GM19239 (cell line): ENCODE measurements at places on chromosomes 2 and 18.

- DNase-seq = no peak
These were observed 83.3 kb downstream of the RND3 start for GRCh38 chr2:150404147-150404546.

DNA sequence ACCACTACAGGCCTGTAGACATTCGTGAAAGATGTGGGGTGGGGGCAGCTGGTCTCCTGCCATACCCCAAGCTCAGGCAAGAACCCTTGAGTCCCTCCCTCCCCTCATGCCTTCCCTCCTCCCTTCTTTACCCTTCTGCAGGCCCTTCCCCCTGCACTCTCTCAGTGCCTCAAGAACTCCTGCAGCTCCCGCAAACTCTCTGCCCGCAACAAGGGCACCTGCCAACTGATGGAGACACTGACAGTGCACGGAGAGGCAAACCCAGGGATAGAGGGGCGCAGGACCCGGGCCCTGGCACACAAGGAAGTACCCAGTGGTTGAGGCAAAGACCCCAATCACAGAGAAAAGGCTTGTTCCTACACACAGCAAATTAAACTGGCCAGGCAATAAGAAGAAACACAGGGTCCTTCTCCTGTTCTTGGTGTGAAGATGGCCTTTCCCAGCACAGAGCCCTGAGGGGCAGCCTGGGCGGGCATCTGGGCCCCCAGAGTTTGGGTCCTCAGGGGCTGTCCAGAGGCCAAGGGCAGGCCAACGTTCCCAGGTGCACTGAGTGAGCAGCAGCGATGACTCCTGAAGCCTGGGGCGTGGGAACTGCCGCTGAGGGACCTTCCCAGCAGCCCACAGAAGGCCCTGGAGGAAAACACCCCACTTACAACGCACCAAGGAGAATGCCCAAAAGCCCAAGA, 1.6 kb downstream of the TEKT4 start:
- DNase-seq = no peak

DNA sequence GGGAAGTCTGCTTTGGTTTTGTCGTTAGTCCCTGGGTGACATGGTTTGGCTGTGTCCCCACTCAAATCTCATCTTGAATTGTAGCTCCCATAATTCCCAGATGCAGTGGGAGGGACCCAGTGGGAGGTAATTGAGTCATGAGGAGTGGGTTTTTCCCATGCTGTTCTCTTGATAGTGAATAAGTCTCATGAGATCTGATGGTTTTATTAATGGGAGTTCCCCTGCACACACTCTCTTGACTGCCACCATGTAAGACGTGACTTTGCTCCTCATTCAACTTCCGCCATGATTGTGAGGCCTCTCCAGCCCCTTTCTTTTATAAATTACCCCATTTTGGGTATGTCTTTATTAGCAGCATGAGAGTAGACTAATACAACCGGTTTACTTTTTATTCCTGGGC, 405.8 kb upstream of the ID2 start:
- no peak for DNase-seq

DNA sequence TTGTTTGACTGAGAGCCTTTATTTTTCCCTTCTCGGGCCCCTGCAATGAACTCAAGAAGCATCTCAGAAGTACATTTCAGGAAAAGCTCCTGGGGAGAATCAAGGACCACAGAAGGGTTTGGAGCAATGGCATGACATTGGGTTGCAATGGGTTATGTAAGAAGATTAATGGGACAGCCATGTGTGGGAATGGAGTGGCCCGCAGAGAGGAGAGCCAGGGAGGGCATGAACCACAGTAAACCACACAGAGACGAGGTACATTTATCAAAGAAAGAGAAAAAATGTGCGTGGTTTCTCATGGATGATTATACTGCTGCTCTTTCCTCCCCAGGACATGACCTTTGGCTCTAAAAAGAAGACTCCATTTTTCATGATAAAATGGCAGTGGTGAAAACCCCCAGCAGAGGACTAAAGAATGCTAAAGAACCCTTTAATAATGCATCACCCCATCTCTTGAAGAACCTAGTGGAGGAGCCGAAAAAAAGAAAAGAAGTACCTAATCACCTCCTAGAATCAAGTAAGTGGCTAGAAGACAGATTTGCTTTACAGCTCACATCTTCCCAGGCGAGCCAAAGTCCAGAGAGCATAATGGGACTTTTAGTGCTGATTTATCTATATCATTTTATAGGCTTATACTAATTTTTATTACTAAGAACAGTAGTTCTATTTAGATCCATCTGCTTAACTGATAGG, 1.7 kb downstream of the CFAP221 start:
- DNase-seq = no peak

DNA sequence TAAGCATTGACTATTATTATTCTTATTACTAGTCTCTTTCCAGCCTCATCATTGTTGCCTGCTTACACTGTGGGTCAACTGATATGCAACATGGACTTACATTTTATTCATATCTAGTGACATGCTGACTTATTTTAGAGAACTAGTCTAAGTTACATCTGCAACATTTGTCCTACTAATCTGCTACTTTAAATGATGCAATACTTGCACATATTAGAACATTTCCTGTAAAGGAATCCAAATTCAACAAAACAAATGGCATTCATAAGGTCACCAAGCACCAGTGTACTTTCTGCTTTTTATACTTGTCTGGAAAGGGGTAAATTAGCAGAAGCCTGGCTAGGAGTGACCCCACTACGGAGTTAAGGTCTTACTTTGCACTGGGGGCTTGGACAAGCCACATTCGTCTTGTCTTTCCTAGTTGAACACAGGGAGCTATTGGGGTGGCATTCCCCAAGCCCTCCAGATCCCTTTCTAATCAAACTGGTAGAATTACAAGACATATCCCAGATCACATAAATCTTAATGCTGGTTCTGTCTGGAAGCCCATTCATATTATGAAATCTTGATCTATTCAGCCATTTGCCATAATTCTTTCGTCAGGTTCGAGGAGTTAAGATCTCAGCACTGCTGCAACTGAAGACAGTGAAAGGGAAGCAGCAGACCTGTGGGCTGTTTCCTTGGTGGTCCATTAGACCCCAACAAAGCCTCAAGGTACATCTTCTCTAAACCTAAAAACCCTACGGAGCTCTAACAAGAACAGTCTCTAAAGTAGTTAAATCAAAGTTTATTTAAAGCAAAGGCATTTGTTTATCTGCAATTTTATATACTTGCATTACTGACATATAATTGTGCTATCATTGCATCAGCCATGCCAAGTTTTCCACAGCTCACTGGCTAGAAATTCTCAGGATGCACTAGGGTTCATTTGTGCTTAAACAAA, 49.9 kb upstream of the RTN4 start:
- DNase-seq = no peak

DNA sequence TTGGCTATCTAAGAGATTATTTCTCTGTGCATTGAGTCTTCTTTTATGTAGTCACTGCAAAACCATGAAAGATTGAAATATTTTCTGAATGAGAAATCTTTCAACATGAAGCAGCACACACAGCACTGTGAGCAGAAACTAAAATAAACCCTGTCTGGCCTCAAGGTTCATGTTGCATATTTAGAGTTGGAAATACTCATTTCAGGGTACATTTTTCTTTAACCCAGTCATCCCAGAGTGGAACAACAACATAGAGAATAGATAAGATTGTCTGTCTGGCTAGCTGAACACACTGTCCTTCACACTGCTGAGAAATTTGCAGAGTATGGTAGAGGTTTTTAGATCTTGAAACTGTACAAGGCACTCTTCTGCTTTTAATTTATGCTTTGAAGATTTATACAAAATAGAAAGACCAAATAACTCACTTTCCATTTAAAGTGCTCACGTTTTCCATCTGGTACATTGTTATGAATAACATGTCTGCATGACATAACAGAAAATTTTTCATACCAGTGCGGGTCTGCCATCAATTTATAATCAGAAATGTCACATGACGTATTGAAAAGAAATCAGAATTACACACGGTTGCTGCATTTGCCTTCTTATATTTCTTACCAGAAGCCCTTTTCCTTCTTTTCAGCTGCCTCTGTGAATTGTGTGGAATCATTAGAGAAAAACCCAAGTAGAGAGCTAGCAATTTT, 25.0 kb upstream of the FN1 start:
- no peak for DNase-seq

GRCh38 chr18:46062781-46063180, 9.3 kb downstream of the PSTPIP2 start:
- DNase-seq = no peak

- no peak for DNase-seq
These were observed 212.1 kb downstream of the ARL6IP6 start for GRCh38 chr2:152930501-152930900.
